ENCODE measurements at places on chromosomes 7 and 10. TPM values are rescaled to one million over a fixed set of nuclear protein-coding genes. Genes with fewer than 3 reads are reported as not detected.

ZNF804B gene
- total RNA-seq = not detected

NEURL1 gene
- total RNA-seq = 0.16 TPM

GPC2 gene
- total RNA-seq = 3.7 TPM

AOC1 gene
- total RNA-seq = not detected

PLXDC2 gene
- 87.1 TPM for total RNA-seq

BEND7 gene
- 28.0 TPM for total RNA-seq

EGFR gene
- 72.4 TPM for total RNA-seq

ZNF365 gene
- total RNA-seq = 2.4 TPM

MMP21 gene
- 0.33 TPM for total RNA-seq

FBXO24 gene
- total RNA-seq = 0.81 TPM

LRIT1 gene
- total RNA-seq = not detected

HOGA1 gene
- total RNA-seq = 1.9 TPM

NOS3 gene
- total RNA-seq = 28.1 TPM

NFE2L3 gene
- total RNA-seq = 3.1 TPM

SUN1 gene
- 236 TPM for total RNA-seq

BAG3 gene
- total RNA-seq = 85.1 TPM

DNA sequence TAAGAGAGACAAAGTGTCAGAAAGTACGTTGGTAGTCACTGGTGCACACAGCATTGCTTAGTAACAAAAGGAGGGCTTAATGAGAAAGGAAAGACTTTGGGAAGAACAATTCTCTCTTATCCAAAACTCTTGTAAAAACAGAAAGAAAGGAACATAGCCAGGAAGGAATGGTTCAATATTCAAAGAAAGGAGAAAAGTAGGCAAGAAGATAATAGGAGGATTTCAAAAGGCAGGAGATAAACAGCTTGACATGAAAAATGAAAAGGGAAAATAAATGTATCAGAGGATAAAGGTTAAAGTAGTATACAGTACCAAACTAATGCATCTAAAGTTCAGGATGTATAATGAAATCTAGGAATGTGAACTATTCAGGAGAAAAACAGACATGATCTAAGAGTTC, 20.1 kb downstream of the ZFAND4 start:
- no peak for DNase-seq

DNA sequence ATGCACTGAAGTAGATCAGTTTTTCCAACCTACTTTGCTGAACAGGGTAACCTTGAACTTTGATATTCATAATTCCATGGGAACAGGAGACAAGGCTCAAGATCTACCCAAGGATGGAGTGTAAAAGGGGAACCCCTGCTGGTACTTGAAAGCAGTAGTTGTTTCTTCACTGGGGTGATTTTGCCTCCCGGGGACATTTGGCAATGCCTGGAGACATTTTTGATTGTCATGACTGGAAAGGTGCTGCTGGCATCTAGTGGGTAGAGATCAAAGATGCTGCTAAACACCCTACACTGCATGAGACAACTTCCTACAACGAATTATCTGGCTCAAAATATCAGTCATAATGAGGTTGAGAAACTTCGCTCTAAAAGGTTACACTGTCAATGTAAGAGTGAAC, 214.8 kb upstream of the CTBP2 start:
- DNase-seq = no peak

- DNase-seq = no peak
Observed at GRCh38 chr10:30822693-30823465, 193.3 kb upstream of the LYZL2 start.

DNA sequence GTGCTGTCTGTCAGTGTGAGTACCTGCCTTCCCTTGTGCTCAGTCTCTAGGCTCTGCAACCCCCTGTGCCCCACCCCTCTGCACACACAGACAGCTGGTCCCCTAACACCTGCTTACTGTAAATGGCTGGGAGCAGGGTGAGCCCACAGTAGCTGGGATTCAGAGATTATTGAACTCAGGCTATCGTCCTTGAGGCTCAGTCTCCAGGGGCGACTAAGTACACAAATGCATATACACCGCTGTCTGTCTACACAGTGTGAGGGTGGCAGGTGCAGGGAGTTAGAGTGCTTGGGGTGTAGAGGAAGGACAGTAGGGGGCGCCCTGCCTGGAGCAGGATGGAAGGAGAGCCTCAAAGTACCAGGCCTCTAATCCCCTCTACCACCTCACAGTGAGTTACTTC, 12.9 kb downstream of the UPP1 start:
- no peak for DNase-seq

DNA sequence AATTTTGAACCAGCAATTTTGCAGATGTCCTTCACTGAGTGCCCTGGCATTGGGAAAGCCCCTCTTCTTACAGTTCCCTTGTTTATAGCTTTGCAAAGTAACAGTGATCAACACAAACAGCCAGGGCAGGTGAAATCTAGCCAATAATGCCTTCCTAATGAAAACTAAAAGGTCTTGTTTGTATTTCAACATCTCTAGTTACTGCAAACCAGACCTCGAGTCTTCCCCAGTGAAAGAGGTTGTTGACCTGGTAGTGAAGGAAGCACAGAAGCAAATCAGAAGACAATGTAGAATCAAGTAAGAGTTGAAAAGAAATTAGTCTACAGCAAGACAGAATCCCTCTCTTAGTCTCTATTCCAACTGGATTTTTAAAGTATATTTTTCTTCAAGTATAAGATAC, 231.2 kb downstream of the SNX13 start:
- no peak for DNase-seq

- DNase-seq = peak; percentile 64
Observed at GRCh38 chr10:129741280-129741977, 222.6 kb downstream of the EBF3 start.

GRCh38 chr7:140192620-140193019, 15.8 kb upstream of the KDM7A start:
- no peak for DNase-seq

DNA sequence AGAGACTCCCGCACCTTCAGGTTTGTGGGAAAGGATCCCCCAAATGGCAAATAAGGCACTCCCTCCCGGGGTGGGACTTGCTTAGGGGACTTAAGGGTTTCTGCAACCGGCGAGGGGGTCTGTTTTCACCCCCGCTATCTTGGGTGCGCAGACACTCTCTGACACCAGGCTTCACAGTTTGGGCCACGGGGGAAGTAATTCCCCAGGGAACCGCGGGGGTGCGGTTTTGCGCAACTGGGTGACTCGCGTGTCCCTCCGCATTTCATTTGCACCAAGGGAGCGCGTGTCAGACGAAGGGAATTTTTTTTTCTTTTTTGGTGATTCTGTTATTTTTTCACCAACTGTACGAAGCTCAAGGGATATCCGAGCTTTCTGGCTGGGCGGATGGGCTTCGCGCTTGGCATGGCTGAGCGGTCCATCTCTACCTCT, 1.7 kb downstream of the GRM8 start:
- no peak for DNase-seq

- DNase-seq = no peak
Observed at GRCh38 chr10:8331387-8331786, 276.9 kb downstream of the GATA3 start.

DNA sequence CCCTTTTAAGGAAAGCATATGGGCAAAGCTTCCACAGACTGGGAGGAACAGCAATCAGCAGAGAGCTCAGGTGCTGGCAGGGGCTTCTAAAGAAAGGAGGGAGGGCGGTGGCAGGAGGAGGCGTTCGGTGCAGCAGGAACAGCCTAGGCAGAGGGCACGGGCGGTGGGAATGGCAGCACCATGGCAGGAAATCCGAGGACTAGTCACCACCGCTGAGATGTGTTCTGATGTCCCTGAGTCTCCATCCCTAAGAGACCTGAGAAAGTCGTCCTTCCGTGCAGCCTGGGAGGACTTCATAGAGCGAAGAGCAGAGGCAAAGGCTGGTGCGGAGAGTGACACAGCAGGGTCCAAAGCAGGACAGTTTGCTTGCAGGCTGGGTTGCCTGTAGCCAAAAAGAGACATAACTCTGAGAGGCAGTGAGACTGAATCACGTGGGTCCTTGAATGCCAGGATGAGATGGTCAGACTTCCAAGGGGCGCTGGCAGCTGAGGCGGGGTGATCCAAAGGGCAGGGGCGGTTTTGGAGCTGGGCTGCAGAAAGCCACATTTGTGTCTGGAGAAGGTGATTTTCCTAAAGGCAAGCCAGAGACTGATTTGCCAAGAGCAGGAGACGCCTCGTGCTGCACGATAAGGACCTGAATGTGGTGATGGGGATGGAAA, 35.8 kb upstream of the GRID1 start:
- DNase-seq = no peak

DNA sequence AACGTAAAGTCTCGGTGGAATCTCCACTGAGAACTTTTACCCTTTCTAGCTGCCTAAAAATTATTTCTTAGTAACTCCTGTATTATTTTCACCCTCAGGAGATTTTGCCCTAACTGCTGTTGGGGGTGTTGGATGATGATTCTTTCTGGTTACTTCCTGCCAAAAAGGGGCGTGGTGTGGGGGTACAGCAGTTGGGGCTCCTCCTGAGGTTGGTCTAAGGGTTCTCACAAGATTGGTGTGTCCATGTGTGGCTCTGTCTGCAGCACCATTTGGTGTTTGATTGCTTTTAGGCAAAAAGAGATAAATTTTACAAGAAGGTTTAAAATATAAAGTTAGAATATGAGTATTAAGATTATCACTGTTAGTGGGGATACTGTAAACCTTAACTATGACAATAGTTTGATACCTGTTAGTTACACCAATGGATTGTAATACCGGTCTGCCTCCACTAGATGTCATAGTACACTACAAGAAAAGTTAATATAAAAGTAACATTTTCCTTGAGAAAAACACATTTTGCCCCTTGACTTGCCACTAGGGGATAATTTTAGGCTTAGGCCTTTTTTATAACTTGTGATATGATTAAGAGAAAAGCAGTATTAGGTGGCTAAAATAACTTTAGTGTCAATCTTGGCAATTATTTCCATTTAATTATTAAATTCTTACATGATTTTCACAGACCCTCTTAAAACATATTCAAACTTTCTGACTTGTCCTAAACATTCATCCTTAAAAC, 928.7 kb downstream of the IPMK start:
- DNase-seq = no peak

GRCh38 chr7:149662591-149663095, 110.7 kb downstream of the ZNF467 start:
- no peak for DNase-seq

GRCh38 chr7:5629941-5630340, 151.5 kb downstream of the RNF216 start:
- DNase-seq = no peak

- peak; percentile 55 for DNase-seq
Observed at GRCh38 chr7:20417260-20417659, 86.6 kb downstream of the ITGB8 start.

- DNase-seq = no peak
Observed at GRCh38 chr7:40879941-40880543, 745.2 kb downstream of the SUGCT start.

DNA sequence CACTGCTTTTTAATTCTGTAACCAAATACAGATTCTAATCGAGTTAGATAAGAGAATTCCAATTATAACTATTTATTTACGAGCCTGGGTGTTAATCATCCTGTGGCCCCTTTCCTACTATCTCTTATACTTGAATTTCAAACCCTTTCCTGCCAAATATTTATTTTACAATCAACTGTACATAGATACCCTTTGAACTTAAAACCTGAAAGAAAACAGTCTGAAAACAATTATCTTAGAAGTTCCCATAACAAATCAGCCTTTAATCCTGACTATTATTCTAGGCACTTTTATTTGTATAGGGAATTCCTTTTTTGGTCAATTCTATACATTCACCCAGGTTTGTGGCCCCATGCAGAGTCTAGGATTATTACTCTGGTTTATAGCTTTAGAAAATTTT, 10.6 kb upstream of the GPR37 start:
- DNase-seq = no peak

DNA sequence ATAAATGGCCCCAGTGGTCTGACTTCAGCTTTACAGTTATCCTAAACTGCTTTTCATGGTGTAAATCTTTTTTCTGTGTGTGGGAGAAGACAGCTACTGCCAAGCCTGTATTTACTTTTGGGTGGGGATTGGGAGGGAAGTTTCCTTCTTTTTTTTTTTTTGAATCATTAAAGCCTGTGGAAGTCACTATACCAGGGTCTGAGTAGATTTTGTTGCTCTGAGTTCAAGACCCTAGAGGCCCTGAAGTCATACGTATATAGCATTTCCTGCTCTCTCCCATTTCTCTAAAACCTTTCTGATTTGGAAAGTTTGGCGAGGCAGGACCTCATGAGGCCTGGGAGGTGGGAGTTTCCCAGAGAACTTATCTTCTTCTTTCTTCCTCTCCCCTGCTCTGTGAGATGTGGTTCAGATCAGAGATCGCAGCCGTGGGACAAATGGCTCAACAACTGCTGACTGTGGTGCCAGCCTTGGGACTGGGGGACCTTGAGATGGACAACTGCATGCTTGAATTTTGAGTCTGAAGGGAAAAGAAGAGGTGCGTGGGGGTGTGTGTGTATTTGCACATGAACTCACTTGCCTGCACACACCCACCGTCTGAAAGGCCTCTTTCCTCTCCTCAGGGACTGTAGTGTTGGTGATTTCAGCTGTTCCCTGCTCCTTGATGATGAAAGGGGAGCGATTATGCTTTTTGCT, 18.1 kb downstream of the LRMDA start:
- no peak for DNase-seq

DNA sequence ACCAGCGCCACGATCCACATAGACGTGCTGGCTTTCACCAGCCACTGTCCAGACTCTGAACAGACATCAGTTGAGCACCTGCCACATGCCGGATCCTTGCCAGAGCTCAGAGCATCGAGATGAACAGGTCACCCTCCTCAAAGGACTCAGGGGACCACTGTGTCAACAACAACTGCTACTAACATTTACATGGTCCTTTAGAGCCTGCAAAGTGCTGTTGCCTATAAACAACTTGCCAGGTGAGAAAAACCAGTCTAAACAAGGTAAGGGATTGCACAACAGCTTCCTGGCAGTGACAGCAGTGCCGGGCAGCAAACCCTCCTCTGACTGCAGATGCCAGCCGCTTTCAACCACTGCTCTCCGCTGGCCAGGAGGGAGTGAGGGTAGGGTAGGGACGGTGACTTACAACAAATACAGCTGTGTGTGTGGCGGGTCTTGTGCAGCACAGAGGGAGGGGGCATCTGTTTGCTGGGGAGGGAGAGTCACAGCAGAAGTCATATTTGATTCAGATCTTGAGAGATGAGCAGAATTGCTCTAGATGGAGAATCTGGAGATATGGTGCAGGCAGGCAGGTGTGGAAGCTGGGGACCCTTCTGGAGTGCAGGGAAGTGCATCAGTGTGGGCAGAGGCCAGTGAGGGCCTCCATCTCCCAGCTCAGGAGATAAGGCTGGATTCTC, 32.8 kb upstream of the RHEB start:
- no peak for DNase-seq

- DNase-seq = no peak
Observed at GRCh38 chr7:8823486-8823885, 390.1 kb downstream of the NXPH1 start.
